ENCODE measurements at places on chromosomes 13 and 19.
A peak's percentile ranks its signal among the peaks of the same experiment; 100 is the strongest.

- DNase-seq, result no peak
Measured at GRCh38 chr19:47315125-47315821, 5.6 kb downstream of the C5AR1 start.

DNA sequence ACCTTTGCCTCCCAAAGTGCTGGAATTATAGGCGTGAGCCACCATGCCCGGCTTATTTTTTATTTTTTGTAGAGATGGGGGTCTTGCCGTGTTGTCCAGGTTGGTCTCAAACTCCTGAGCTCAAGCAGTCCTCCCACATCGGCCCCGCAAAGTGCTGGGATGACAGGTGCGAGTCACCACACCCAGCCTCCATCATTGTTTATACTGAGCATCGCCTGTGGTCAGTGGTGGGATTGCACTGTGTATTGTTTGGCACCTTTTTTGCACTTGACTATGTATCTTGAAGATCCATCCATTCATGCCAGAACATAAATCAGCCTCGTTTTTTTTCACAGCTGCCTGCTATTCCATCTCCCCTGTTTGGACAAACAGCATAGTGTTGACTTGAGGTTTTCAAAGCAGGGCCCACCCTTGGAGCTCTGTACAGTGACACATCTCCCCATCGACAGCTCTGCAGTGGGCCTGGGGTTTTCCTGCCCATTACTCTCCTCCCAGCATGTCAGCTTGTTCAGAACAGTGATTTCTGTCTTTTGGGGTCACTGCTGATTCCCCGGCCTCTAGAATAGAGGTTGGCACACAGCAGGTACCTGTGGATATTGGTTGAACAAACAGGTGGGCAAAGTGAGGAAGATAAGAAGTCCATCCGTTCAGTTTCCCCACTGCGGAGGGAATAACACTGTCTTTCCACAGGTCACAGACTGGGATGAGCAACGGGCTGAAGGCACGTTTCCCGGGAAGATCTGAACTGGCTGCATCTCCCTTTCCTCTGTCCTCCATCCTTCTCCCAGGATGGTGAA, 8.2 kb upstream of the UPK1A start:
- DNase-seq, result no peak

DNA sequence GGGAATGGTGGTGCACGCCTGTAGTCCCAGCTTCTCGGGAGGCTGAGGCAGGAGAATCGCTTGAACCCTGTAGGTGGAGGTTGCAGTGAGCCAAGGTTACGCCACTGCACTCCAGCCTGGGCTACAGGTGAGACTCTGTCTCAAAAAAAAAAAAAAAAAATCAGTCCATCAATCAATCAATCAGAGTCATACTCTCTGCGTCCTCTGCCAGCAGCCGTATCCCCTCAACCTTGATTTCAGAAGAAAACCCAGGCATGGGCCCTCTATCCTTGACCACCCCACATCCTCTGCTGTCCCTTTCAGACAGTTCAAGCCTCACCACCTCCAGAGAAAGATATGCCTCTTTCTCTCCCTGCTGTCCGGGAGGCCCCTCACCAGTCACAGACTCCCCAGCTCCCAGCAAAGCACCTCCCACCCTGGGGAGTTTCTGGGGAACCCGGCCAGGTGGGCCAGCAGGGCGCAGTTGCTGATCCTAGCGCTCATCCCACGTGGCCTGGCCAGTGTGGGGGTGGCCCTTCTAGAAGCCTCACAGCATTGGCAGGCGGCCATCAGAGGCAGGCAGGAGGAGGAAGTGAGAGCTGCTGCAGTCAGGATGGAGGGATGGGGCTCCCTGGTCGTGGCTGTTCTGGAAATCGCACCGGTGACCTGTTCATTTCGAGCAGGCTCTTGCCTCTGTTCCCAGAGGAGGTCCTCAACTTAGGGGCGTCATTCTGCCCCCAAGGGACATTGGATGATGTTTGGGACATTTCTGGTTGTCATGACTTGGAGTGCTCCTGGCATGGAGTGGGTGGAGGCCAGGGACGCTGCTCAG, 10.2 kb upstream of the JSRP1 start:
- DNase-seq, result no peak

DNA sequence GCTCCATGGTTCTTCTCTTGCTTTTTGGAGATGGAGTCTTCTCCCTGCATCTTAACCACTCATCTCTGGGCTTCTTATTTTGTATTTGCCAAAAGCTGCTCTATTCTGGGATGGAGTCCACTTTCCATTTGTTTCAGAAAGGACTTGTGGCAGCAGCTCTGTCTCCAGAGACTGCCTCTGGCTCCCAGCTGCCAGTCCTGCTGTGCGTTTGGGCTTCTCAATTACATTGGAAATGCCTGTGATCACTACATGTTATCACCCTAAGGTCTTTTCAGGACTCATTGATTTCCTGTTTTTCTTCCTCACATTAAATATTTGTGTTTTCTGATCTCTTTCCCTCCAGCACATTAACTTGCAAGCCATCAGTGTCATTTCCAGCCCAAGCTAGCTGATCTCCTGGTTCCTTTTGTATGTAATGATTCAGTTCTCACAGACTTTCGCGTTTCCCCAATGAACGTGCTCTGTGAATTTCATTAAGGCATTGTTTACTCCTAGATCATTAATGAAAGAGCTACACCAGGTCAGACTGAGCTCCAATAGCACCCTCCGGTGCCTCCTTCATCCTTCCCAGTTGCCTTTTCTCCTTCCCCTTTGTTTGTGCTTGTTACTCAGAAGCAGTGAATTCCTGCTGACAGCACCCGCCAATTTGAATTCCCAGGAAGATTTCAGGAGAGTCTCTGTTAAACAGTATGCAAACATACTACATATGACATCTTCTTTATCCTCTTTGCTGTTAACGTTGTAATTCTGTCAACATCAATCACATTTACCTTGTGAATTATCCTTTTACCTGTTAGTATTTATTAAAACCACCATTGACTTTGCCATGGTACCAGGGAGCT, 3.0 kb downstream of the CBY2 start:
- DNase-seq, result no peak

DNA sequence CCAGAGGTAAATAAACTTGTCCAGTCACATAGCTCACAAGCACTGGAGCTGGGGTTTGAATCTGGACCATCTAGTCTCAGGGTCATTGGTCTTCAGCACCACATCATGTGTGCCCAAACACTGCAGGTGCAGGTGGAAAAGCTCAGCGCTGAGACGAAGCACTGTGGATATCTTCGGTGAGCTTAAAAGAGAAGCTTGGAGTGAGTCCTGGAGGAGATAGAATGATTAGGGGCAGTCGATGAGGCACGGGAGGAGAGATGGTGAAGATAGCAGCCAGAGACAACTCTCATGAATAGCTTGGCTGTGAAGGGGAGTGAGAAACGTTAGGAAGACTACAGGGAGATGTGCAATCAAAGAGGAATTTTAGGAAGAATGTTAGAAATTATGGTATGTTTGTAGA, 389.3 kb downstream of the FGF9 start:
- no peak for DNase-seq

GRCh38 chr13:111850976-111851375, 216.0 kb upstream of the SOX1 start:
- no peak for DNase-seq

- DNase-seq, result no peak
Measured at GRCh38 chr13:47723898-47724297, 277.2 kb downstream of the SUCLA2 start.

- DNase-seq, result no peak
Measured at GRCh38 chr13:91572944-91573598, 174.7 kb downstream of the GPC5 start.

- DNase-seq, result no peak
Measured at GRCh38 chr13:29621051-29621800, 25.7 kb upstream of the SLC7A1 start.

GRCh38 chr19:41587838-41588210, 11.9 kb downstream of the CEACAM21 start:
- no peak for DNase-seq

DNA sequence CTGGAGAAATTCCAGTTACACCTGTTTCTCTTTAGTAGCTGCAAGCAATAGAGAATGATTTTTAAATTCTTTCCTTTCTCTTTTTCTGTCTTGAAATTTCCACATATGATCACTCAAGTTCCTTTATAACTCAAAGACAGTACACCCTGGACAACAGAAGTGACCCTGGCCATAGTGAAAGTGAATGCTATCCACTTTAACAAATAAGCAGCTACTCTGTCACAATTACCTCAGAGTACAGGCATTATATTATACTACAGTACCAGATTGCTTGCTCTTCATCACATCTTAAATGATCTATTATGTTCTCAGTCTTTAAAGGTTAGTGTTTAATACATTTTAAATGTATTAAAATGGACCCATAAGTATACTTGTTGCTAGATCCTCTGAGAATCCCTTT, 136.2 kb downstream of the KLF12 start:
- DNase-seq, result no peak

GRCh38 chr13:88586263-88586662, 915.1 kb downstream of the SLITRK5 start:
- no peak for DNase-seq

DNA sequence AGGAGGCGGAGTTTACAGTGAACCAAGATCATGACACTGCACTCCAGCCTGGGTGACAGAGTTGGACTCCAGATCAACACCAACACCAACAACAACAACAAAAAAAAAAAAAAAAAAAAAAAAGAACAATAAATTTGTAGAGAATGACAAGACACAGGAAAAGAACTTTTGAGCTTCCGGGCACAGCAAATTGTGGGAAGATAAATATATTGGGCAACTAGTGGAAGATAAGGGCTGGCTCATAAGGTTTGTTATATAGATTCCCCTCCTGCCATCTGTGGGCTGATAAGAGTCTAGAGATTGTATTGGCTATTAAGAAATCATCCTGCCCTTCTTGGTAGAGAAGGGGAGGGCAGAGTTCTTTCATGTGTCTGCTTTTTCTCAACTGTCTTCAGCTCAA, 33.1 kb upstream of the CYP2S1 start:
- DNase-seq, result no peak

DNA sequence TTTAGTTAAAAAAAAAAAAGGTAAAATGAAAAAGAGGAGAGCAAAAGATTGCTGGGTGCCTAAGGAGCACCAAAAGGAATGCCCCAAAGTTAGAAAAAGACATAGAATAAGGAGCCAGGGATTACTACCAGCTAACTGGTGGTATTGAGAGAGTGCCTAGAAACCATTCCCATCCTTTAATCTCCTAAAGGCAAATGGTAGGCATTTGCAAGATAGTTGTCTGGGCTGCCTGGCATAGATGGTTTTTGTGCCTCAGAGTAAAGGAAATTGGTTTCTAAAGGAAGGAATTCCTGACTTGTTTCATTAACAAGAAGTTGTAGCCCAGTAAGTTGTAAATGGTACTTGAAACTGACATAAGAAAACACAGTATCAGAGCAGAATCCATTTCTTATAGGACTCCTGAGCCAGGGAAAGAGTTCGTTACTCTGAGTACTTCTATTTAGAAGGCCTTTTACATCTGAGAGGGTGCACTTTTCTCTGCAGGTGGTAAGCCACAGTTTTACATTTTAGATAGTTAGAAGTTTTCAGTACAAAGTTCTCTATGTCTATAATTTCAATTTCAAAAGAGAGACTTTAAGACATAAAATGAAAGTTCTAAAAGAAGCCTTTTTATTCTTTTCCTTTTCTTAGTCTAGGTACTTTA, 92.6 kb downstream of the OLFM4 start:
- DNase-seq, result no peak

GRCh38 chr13:89584058-89584620, 1763.3 kb upstream of the MIR17HG start:
- no peak for DNase-seq

DNA sequence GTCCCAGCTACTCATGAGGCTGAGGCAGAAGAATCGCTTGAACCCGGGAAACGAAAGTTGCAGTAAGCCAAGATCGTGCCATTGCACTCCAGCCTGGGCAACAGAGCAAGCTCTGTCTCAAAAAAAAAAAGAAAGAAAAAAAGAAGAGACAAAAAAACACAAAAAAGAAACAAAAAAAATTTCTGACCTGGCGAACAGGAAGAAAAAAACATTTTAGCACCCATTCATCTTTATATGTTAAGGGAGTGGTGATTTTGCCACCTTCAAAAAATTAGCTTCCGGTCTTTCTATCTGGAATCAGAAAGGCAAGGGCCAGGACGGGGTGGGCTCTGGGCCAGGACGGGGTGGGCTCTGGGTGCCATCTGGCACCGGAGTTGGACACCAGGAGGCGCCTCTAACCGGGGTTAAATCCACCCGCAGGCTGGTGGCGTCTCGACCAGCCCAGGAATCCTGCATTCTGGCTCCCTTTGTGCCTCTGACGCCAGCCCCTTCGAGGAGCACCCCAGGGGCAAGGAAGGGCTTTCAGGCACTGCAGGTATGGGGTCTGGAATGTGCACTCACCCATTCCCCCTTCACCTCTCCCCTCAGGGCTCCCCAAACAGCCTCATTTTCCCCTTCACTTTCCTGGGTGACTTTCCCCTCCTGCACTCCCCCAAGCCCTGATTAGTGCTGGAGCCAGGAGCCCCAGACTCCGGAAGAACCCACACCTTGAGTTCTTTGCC, 10.4 kb upstream of the ZSWIM4 start:
- peak; percentile 31 for DNase-seq

DNA sequence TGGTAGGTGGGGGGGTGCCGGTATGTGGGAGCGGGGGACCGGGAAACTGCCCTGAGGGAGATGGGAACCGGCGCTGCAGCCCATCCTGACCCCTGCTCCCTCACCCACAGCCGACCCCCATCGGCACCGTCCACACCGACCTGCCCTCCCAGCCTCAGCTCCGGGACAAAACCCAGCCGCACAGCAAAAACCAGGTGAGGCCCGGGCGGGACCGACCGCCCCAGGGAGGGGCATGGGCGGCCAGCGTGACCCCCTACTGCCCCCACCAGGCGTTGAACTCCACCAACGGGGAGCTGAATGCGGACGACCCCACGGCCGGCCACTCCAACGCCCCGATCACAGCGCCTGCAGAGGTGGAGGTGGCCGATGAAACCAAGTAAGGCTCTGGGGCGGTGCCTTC, 35.9 kb downstream of the BTBD2 start:
- DNase-seq, result no peak

- no peak for DNase-seq
Measured at GRCh38 chr19:54023191-54023590, 31.8 kb downstream of the CACNG6 start.

GRCh38 chr13:71860547-71861138, 6.4 kb downstream of the DACH1 start:
- DNase-seq, result no peak

DNA sequence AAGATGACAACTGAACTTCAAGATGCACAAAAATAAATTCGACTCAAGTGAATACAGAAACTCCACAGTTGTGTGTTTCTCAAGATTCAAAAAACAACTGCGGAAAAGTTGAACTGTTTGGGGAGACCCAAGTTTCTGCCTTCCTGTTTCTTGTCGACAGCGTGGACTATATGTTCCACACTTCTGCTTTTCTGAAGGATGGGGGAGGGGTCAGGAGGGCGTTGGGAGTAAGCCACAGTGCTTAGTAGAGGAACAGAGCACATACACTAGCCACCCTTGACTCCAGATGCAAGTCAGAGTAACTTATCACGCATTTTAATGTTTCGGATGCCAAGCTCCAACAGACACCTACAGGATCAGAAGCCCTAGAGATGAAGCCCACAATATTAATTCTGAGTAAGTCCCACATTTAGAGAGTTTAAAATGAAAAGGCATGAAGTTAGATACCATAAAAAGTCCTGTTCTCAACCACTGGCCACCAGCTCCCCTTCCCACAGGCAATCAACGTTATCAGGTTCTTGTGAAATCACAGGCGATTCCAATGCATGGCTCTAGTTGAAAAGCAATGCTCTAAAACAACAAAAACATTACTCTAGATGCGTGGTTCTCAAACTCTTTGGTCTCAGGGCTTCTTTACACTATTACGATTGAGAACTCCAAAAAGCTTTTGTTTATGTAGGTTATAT, 4.2 kb downstream of the TUBGCP3 start:
- DNase-seq, result no peak

- no peak for DNase-seq
Measured at GRCh38 chr19:5331790-5332189, 8.8 kb downstream of the PTPRS start.

- DNase-seq, result no peak
Measured at GRCh38 chr13:97936036-97936435, 17.4 kb upstream of the IPO5 start.

Data from HAP-1 (cell line).